ENCODE measurements at places on chromosomes 13 and 19. TPM values are rescaled to one million over a fixed set of nuclear protein-coding genes. Genes with fewer than 3 reads are reported as not detected.

DNA sequence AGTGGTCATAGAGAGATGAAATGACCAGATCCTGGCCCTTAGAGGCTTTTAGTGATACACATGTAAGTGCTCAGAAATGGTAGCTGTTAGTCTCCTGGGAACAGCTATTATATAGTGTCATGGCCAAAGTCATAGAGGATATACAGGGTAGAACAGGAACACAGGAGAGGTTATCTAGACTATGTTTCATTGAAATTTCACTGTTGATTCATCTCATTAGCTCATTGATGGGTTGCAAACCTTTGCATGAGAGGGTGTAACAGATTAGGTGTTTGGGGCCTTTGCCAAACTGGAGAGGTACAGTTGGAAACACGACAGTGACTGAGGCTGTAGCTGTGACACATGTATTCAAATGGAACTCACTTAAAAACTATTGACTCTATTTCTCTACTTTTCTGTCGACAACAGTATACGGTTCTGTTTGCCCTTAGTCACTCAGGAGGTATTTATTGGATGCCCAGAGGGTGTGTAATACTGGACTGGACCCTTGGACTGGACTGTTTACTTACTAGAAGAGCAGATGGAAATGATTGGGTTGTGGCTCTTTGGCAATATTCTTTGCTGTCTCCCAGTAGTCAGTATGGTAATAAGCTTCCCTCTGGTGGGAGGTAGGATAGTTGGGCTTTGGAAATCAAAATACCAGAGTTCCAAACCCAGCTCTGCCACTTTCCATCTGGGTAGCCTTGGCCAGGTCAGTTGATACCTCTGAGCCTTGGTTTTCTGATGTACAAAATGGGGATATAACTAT, 29.8 kb downstream of the ARHGAP35 start:
- DNase-seq = no peak
- H3K27me3 ChIP-seq = no peaks in the 10 kb centered on the region
- no peaks in the 10 kb centered on the region for H3K36me3 ChIP-seq
- H3K27ac ChIP-seq = no peak overlapping the region

DNA sequence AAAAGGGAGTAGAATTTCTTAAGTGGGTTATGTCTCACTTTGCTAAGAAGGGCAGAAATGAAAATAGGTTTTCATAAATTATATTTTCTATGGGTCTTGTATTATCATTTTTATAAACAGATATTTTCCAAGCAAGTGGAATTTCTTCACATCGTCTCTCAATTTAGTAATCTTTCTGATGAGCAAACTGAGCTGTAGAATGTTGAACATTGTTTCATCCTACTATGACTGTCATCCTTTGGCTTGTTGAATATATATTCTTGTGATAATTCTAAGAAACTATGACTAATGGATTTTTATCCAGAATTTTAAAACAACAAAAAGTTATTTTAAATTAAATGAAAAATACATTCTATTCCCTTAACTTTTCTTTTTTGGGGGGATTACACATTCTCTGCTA, 313.8 kb downstream of the ENOX1 start:
- no peaks in the 10 kb centered on the region for H3K4me1 ChIP-seq
- H3K27ac ChIP-seq = no peak overlapping the region
- H3K27me3 ChIP-seq = no peaks in the 10 kb centered on the region
- H3K4me3 ChIP-seq = no peak overlapping the region

DNA sequence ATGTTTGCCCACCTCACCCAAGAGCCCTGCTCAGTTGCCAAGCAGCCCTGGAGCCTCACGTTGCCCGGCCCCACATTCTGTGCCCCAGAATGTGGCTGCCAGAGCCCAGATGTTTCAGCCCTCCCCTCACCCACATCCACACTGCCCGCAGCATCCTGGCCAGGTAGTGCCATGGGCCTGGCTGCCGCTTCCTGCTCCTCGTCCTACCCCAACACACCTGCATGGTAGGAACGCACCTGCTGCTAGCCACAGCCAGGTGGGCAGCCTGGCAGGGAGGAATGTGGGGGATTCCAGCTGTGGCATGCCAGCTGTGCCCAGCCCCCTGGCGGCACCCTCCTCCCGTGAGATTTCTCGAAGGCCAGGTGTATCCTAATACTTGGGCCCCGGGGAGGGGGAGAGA, 7.5 kb upstream of the NFIX start:
- peaks cover 2% of the 10 kb centered on the region for H3K27me3 ChIP-seq
- peaks cover 9% of the 10 kb centered on the region for H3K4me1 ChIP-seq
- no peaks in the 10 kb centered on the region for H3K36me3 ChIP-seq
- no peak for DNase-seq
- H3K27ac ChIP-seq = no peak overlapping the region

The SLC7A9 gene
- polyA plus RNA-seq = not detected

GRCh38 chr13:79457948-79458347, 23.0 kb upstream of the NDFIP2 start:
- no peaks in the 10 kb centered on the region for H3K36me3 ChIP-seq
- DNase-seq = no peak
- H3K27ac ChIP-seq = no peak overlapping the region
- peaks cover 7% of the 10 kb centered on the region for H3K27me3 ChIP-seq

DNA sequence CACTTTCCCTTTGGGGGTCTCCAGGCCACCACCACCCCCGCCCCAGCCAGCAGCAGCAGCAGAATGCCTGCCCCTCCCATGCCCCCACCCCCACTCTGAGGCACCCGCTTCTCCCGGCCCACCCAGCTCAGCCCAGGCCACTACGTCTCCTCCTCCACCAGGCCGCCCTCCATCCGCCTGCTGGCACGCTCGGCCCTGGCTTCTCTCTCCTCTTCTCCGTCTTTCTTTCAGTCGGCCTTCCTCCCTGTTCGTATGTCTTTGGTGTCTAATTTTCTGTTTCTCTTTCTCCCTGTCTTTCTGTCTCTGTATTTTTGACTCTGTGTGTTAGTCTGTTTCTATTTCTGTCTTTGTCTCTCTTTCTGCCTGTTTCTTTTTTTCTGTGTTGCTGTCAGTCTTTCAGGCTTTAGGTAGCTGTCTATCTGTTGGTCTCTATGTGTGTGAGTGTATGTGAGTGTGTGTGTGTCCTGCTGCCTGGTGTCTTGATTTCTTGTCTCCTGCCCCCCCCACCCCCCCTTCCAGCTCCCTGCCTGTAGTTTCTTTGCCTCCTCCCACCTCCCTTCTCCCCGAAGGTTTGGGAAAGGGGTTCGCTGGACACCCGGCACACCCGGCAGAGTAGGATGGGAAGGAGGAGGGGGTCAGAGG, at the start of gene LGI4:
Gene LGI4, minus strand, starts transcription at position 459 of the 642 bp plus-strand sequence. Its CDS starts 379 bp downstream, at position 80.
- H3K27me3 ChIP-seq = no peaks in the 10 kb centered on the region
- no peak for DNase-seq
- H3K4me3 ChIP-seq = no peak within 1 kb of the TSS
- peaks cover 19% of the 10 kb centered on the region for H3K4me1 ChIP-seq
- H3K36me3 ChIP-seq = no peaks in the 10 kb centered on the region

The UPF3A gene
- polyA plus RNA-seq = 6.1 TPM

The TPTE2 gene
- polyA plus RNA-seq = not detected

DNA sequence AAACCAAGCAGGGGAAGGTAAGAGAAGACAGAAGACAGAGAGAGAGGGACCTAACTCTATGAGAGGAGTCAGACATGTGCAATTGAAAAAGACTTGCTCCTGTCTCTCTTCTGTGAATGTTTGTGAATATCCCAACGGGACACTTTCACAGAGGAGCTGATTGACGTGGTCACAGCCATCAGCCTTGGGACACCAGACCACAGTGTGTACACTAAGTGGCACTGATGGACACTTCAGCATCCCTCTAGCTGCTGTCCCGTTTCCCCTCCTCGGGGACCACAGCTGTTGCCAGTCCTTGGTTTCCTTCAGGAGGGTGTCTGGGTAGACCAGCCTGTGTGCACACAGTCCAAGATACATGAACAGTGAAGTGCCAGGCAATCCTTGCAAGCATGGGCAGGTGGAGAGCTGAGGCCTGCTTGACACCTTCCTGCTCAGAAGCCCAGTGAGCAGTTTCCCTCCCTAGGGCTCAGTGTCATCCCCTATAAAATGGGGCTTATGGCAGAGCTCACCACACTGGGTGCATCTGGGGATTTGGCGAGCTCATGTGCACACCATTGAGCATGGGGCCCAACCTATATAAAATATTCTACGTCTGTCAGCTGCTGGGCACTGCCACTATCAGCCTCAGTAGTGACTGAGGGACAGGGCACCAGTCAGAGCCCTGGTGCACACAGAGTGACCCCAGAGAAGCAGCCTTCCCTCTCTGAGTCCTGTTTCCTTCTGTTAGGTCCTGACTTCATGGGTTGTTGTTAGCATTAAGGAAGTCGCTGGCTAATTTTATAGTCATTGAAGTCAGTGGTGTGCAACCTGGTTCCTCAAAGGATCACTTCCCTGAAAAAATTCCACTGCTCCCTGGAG, 4.3 kb upstream of the USF2 start:
- H3K4me3 ChIP-seq = no peak overlapping the region
- H3K4me1 ChIP-seq = peaks cover 40% of the 10 kb centered on the region
- no peak overlapping the region for H3K27ac ChIP-seq
